ENCODE measurements at places on chromosomes 1 and 21. TPM values are rescaled to one million over a fixed set of nuclear protein-coding genes. Genes with fewer than 3 reads are reported as not detected.

GRCh38 chr1:53562291-53562980 lies 103.2 kb downstream of the DMRTB1 start:
- no peaks in the 10 kb centered on the region for H3K27me3 ChIP-seq
- H3K4me1 ChIP-seq, result no peaks in the 10 kb centered on the region
- no peak for DNase-seq
- H3K27ac ChIP-seq, result no peak overlapping the region

GRCh38 chr1:112359961-112360767 lies 35.9 kb upstream of the CTTNBP2NL start:
- peak overlapping the region; percentile 57 for H3K4me3 ChIP-seq
- H3K36me3 ChIP-seq, result no peaks in the 10 kb centered on the region
- H3K27me3 ChIP-seq, result no peaks in the 10 kb centered on the region
- peak; percentile 81 for DNase-seq
- peak overlapping the region; percentile 78 for H3K27ac ChIP-seq

GRCh38 chr1:43822040-43822690 lies 111.4 kb upstream of the ARTN start:
- peak; percentile 98 for DNase-seq
- peaks cover 15% of the 10 kb centered on the region for H3K4me1 ChIP-seq
- H3K4me3 ChIP-seq, result peak overlapping the region; percentile 35
- peak overlapping the region; percentile 68 for H3K27ac ChIP-seq
- no peaks in the 10 kb centered on the region for H3K27me3 ChIP-seq

TMPRSS3 gene
- polyA plus RNA-seq, result not detected

OLFML2B gene
- 1.4 TPM for polyA plus RNA-seq

DNA sequence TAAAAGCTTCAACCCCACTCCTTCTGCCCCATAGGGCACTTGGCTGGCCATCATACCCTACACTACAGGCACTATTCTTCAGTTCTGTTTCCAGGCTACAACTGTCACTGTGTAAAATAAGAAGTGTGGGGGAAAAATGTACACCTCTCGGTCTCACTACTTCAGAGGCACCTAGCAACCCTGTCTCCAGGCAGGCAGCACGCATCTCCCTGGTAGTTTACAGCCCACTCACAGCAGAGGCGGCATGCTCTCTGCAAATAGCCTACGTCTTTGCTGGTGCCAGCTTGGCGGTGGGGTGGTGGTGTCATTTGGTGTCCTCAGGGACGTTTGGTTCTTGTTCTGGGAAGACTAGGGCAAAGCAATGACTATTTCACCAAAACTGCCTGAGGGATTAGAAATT lies 48.2 kb upstream of the BTG3 start:
- no peak overlapping the region for H3K4me3 ChIP-seq
- no peaks in the 10 kb centered on the region for H3K36me3 ChIP-seq
- H3K27ac ChIP-seq, result no peak overlapping the region
- H3K27me3 ChIP-seq, result no peaks in the 10 kb centered on the region
- no peak for DNase-seq
- H3K4me1 ChIP-seq, result no peaks in the 10 kb centered on the region

GRCh38 chr1:65393347-65393746 lies 27.1 kb upstream of the LEPR start:
- H3K4me1 ChIP-seq, result 0 out of 2 replicates have a peak, but pooled peaks cover 4% of the 10 kb centered on the region
- H3K27me3 ChIP-seq, result no peaks in the 10 kb centered on the region
- DNase-seq, result peak; percentile 27
- no peak overlapping the region for H3K4me3 ChIP-seq
- 0 out of 2 replicates have a peak, but pooled peaks cover 5% of the 10 kb centered on the region for H3K36me3 ChIP-seq
- no peak overlapping the region for H3K27ac ChIP-seq

NGF gene
- polyA plus RNA-seq, result 55.0 TPM

All from GM23248 (cell line).